Cerebellar nuclear complex (tissue), 1 donor: ENCODE measurements at places on chromosomes 5 and 9.

DNA sequence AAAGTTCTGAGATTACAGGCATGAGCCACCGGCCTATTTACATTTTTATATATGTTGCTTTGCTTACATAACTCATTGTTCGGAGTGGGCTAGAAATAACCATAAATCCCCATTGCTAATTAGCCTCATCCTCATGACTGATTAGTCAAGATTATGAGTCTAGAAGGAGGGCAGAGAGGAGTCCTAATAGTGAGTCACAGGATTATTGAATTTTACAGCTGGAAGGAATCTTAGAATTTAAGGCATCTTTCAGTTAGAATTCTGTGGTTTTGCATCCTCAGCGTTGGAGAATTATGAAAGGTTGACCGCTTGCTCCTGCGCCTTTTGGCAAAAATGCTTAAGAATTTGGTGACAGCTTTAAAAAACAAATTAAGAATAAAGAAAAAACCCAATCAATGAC is 2.6 kb upstream of the PBX3 start:
- DNase-seq, result no peak

GRCh38 chr5:178304761-178305645 is 72.4 kb upstream of the PHYKPL start:
- DNase-seq, result no peak

DNA sequence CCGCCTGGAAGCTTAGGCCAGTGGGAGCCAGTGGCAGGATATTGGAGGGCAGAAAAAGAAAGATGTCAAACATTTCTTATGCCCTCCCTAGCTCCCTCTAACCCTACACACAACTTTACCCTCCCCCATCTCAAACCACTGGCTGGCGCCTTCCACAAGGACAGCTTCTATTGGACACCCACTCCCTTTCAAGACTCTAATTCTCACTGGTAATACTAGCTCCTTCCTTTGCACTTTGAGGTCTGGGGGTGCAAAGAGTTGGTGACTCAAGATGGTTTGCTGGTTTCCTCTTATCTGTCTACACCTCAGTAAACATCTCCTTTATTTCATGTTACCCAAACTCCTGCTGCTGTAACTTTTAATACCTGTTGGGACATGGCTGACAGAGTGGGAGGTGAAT is 11.6 kb upstream of the ITGA1 start:
- DNase-seq, result no peak

- no peak for DNase-seq
Measured at GRCh38 chr5:118905196-118905595, 83.2 kb downstream of the DTWD2 start.

- no peak for DNase-seq
Measured at GRCh38 chr5:127012916-127013315, 17.4 kb downstream of the MARCHF3 start.

- DNase-seq, result no peak
Measured at GRCh38 chr5:116011046-116011445, 21.2 kb upstream of the ARL14EPL start.

GRCh38 chr9:83071626-83072025 is 8.7 kb upstream of the RASEF start:
- no peak for DNase-seq

DNA sequence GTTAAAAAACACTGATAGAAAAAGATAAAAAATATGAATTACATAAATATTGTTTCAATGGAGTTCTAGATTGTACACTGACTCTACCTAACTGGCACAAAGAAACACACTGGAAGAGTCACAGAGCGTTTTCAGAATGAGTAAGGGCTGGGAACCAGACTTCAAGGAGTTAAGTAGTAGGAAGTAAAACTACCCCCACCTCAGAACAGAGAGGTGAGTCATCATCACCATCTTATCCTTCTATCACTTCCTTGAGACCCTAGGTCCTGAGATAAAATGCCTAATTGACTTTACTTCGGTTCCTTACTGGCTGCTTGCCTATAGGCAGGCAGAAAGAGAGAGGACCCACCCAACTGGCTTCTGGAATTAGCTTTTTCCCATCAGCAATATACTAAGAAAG is 79.7 kb downstream of the ELAVL2 start:
- DNase-seq, result no peak

GRCh38 chr5:9335269-9335668 is 210.6 kb downstream of the SEMA5A start:
- DNase-seq, result no peak

DNA sequence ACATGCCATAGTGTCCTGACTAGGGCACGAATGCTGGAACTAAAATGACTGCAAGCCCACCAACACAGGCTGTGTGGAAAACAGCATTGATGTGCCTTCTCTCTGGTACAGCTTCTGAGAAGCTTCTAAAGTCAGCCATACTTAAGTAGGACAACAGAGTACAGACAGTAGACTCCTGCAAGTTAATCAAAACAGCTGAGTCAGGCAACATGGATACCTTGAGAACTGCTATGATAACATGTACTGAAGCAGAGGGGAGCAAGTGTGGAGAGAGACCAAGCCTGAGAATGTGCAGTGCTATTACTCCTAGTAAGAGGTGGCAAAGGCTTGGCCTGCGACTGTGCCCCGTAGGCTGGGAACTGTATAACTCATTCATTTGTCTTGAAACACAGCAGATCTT is 2.5 kb downstream of the ISCA1 start:
- DNase-seq, result no peak

GRCh38 chr5:56558131-56558745 is 257.1 kb upstream of the MAP3K1 start:
- no peak for DNase-seq

DNA sequence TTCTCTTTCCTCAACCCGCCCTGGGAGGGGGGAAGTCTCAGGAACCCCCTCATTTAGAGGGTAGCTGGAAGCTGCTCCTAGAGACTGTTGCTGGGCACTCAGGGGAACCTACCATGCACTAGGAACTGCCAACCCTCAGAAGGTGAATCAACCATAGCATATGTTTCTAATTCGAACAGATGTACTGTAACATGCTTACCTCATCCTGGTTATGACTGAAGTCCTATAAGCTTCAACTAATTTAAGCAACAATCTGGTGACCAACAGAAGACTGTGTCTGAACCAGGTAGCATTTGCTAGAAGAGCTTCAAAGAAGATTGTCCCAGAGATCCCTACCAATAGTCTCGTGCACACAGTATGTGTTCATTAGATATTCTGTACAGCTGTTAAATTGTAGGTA is 5.7 kb upstream of the PRDM6 start:
- DNase-seq, result no peak

- no peak for DNase-seq
Measured at GRCh38 chr5:34047143-34047542, 4.1 kb upstream of the C1QTNF3 start.

- no peak for DNase-seq
Measured at GRCh38 chr5:5487585-5488360, 65.3 kb downstream of the ICE1 start.

- no peak for DNase-seq
Measured at GRCh38 chr9:115357821-115358220, 239.9 kb upstream of the TNC start.

- no peak for DNase-seq
Measured at GRCh38 chr5:121100931-121101330, 636.8 kb downstream of the PRR16 start.

DNA sequence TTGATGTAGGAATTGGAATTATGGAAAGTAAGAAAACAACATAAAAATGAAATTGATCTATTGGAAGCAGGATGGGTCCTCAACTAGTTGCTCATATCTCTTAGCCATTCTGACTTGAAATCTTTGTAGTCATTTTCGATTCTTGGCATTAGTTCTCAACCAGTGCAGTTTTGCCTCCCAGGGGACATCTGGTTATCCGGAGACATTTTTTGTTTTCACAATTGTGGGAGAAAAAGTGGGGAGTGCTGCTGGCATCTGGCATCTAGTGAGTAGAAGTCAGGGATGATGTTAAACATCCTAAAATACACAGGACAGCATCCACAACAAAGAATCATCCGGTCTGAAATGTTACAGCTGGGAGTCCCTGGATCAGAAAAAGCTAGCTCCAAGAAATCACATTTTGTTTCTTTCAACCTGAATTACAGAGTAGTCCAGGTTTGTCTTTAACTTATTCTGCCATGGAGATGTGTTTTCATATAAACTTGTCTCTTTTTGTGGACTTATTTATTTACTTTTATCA is 74.9 kb downstream of the FBXL7 start:
- DNase-seq, result no peak

- DNase-seq, result no peak
Measured at GRCh38 chr5:16935231-16936149, 598 bp downstream of the MYO10 start.

- DNase-seq, result no peak
Measured at GRCh38 chr5:36215910-36216309, 25.8 kb downstream of the NADK2 start.

DNA sequence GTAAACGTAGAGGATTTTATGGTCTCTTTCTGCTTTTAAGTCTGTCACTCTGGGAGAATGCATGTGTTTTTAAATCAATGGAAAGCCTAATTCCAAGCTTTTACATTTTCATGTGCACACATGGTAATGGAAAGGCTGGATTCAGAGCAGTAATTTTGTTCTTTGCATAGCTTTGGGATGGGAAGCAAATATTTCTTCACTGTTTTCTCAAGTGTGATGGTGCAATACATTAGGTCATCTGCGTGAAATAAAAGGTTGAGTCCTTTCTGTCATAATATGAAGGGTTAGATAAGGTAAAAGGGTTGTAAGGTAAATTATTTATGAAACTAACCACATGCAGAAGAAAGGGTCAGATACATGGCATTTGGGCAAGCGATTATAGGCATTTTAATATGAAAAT is 88.2 kb upstream of the NR3C1 start:
- DNase-seq, result no peak
